Epithelial cell of proximal tubule (primary cell): ENCODE measurements at places on chromosomes 2 and 18. TPM values are rescaled to one million over a fixed set of nuclear protein-coding genes. Genes with fewer than 3 reads are reported as not detected.

DNA sequence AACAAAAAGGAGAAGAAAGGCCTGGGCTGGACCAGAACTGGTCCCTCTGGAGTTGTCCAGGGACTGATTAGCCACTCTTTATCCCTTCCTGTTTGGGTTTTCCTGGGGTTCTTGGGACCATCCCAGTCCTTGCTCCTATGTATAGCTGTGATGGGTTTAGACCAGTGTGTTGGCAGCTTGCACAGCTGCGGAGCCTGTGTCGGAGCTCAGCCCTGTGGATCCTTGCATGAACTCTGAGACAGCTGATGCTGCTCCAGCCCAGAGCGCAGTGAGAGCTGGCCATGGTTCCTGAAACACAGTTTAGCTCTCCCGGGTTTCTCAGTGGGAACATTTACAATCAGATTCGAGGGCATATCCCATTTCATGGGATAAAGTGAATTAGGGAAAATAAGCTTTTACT, 16.9 kb downstream of the IMPA2 start:
- no peak for DNase-seq

DNA sequence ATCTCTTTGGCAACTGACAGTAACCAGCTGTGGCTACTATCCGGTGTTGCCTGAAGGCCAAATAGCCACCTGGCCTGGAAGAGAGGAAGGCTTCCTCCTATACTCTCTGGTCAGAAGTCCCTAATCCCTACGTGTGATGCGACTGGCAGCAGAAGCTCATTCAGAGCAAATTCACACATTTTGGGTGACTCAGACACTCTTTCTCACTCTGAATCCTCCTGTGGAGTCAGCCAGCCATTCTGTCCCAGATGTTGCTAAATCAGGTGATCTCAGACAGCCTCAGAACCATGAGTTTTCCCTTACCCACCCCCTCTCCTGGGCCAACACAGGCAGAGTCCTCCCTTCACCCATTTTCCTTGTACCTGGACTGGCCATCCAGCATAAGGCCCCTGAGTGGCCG, 34.7 kb downstream of the CFAP53 start:
- peak; percentile 44 for DNase-seq

DNA sequence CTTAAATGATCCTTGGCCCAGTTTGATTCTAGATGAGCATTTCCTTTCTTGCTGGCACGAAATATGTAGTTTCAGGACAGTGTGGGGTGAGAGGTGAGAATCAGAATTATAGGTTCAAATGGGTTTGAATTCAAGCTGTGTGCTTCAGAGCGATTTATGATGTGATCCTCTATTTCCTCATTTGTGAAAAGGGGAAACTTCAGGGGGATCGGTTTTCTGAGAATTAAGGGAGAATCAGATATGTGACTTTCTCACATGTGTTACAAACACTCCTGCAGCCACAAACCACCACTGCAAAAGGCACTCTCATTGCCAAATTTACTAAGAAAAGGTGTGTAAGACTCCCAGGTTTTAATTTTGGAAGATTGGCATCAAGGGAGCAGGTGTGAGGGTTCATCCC, 24.4 kb downstream of the HK2 start:
- DNase-seq = no peak

CRYGC gene
- not detected in 2 replicates for total RNA-seq

SF3B6 gene
- 159 and 226 TPM in 2 replicates for total RNA-seq

DNA sequence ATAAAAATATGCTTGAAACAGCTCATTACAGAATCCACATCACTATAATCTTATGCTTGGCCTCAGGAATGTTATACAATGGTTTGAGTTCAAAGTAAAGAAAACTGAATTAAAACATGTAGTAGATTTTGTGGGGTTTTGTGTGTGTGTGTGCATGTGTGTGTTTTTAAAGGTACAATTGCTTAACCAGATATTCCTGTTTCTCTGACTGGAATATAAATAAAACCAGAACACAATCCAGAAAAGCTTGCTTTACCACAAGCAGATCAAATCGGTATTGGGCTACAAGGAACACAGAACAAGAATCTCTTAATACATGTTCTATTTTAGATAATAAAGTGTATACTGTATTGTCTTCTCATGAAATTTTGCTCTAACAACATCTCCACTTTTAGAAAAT, 110.0 kb downstream of the TMEM247 start:
- no peak for DNase-seq

RAB3GAP1 gene
- total RNA-seq = 23.9 and 25.4 TPM in 2 replicates

AGXT gene
- not detected in 2 replicates for total RNA-seq

CTIF gene
- 12.9 and 21.2 TPM in 2 replicates for total RNA-seq

TUBA4B gene
- total RNA-seq = 0.52 TPM in 1 of 2 replicates, not detected in the other

SLC35F6 gene
- 27.2 and 67.1 TPM in 2 replicates for total RNA-seq

GRCh38 chr2:9819551-9819950, 23.7 kb upstream of the TAF1B start:
- DNase-seq = no peak

- no peak for DNase-seq
These were observed 14.9 kb downstream of the ANO7 start for GRCh38 chr2:241203218-241204009.

VWA3B gene
- total RNA-seq = not detected in 2 replicates

CDKL4 gene
- total RNA-seq = 0.22 and 0.23 TPM in 2 replicates

DNA sequence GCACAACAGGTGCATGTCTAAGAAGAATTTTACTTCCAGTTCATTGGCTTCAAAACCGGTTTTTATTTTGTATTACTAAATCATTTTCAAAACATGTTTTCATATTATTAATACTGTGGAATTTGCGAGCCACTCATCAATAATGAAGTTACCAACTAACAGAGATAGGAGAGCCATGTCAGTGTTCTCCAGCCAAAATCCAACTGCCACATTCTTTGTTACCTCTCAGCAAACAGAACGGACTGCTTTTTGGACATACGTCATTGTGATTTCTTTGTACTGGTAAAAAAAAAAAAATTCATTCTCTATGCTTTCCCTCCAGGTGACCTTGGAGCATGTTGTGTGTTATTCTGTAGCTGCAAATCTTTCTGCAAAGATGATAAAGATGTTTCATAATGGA, 414.2 kb upstream of the MMADHC start:
- DNase-seq = no peak

MSH2 gene
- total RNA-seq = 38.1 and 46.2 TPM in 2 replicates

GRCh38 chr2:51781691-51782090, 749.8 kb upstream of the NRXN1 start:
- no peak for DNase-seq

GRCh38 chr2:169897834-169898233, 70.6 kb downstream of the UBR3 start:
- DNase-seq = no peak

GRCh38 chr2:133497270-133497893, 70.9 kb downstream of the NCKAP5 start:
- DNase-seq = no peak

DNA sequence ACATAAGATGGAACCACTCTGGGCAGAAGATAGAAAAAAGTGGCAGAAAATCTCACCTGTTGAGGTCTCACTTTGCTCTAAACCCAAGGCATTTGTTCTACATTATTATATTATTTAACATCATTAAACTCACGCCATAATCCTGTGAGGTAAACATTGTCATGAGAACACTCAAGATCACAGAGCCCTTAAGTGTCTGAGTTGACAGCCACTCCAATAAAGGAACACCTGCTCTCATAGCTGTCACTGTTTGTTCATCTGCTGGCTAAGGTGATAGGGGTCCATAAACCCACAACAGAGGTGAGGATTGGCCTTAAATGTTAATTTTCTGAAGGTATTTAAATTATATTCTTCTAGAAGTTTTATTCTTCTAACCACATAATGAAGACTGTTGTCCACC, 439.7 kb downstream of the RIT2 start:
- DNase-seq = no peak

GRCh38 chr2:80111185-80111584, 193.4 kb downstream of the LRRTM1 start:
- DNase-seq = no peak

DNA sequence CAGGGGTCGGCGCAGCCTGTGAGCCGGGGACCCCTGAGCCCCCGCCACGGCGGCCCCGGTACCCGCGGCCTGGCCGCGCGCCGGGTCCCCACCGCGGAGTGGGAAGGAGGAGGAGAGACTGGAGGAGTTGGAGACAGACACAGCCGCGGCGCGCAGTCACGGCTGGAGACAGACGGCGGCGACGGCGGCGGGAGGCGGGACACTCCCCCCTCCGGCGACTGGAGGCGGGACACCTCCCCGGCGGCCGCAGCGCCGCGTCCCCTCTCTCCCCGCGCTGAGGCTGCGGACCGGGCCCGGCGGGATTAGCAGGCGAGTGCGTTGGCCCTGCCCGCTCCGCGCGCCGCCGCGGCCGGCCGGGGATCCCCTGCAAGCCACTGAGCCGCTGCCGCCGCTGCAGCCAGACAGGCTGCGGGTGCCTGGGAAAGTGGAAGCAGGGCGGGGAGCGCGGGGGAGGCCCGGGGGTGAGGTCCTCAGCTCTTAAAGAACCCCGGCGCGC, 1.0 kb upstream of the LDLRAD4 start:
- no peak for DNase-seq

TRAPPC12 gene
- total RNA-seq = 55.1 and 77.4 TPM in 2 replicates

DNA sequence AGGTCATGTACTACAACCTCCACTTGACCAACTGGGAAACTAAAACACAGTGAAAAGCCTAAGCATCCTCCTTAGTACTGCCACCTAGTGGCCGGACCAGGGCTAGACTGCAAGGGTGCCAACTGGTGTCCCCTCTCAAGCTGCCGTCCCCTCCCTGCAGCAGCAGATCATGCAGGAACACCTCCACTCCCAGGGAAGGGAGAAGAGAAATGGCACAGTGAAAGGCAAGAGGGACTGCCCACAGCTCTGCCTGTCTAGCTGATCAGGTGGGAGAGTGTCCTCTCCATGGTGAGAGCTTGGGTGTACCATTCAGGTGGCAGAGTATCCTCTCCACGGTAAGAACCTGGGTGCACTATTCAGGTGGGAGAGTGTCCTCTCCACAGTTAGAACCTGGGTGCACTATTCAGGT, 78.1 kb downstream of the AAK1 start:
- no peak for DNase-seq

- DNase-seq = no peak
These were observed 734.7 kb upstream of the PKDCC start for GRCh38 chr2:41313082-41313481.

VWC2L gene
- not detected in 2 replicates for total RNA-seq

EIF2B4 gene
- total RNA-seq = 35.5 and 43.3 TPM in 2 replicates
